SJCRH30 (cell line): ENCODE measurements at places on chromosomes 2 and 18.

- no peaks in the 10 kb centered on the region for H3K36me3 ChIP-seq
- no peaks in the 10 kb centered on the region for H3K4me1 ChIP-seq
- no peak overlapping the region for H3K27ac ChIP-seq
- DNase-seq = no peak
Measured at GRCh38 chr18:12014086-12014485, 32.8 kb downstream of the IMPA2 start.

GRCh38 chr2:216711348-216711747 lies 16.0 kb upstream of the IGFBP5 start:
- peaks cover 13% of the 10 kb centered on the region for H3K4me1 ChIP-seq
- H3K27ac ChIP-seq = no peak overlapping the region
- H3K4me3 ChIP-seq = no peak overlapping the region
- H3K36me3 ChIP-seq = no peaks in the 10 kb centered on the region
- H3K27me3 ChIP-seq = no peaks in the 10 kb centered on the region
- DNase-seq = no peak

GRCh38 chr2:145303536-145303935 lies 783.6 kb upstream of the ZEB2 start:
- H3K4me1 ChIP-seq = no peaks in the 10 kb centered on the region; the same call in 1 of the 2 replicates
- H3K27me3 ChIP-seq = no peaks in the 10 kb centered on the region
- H3K4me3 ChIP-seq = no peak overlapping the region
- H3K27ac ChIP-seq = no peak overlapping the region
- H3K36me3 ChIP-seq = no peaks in the 10 kb centered on the region
- DNase-seq = peak; percentile 38

- no peaks in the 10 kb centered on the region for H3K27me3 ChIP-seq
- no peaks in the 10 kb centered on the region for H3K36me3 ChIP-seq
- no peak overlapping the region for H3K27ac ChIP-seq
- no peak overlapping the region for H3K4me3 ChIP-seq
- no peaks in the 10 kb centered on the region for H3K4me1 ChIP-seq
Measured at GRCh38 chr2:53652131-53652530, 115.5 kb upstream of the CHAC2 start.

DNA sequence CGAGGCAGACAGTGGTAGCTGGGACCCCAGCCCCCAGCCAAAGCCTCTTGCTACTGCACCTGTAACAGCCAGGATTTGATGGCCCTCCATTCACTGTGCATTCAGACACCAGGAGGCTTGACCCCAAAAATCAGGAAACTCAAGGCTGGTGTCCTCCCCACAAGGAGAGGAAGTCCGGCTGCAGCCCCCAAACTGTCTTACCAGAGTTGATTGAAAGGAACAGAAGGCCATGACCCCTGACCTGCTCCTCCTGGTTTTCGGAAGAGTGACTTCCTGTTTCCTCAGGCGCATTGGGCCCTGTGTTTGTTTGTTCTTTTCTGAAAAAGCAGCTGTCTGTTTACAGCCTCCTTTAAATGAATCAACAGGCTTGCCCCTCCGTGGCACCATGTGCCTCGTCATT lies 111.6 kb downstream of the RNF144A start:
- H3K27ac ChIP-seq = no peak overlapping the region
- no peaks in the 10 kb centered on the region for H3K4me1 ChIP-seq
- DNase-seq = no peak
- no peaks in the 10 kb centered on the region for H3K36me3 ChIP-seq
